Psoas muscle (tissue), 8 donors: ENCODE measurements at places on chromosomes 6 and 20. TPM values are rescaled to one million over a fixed set of nuclear protein-coding genes. Genes with fewer than 3 reads are reported as not detected.

- DNase-seq: no peak
- H3K4me3 ChIP-seq: no peak overlapping the region
- no peaks in the 10 kb centered on the region for H3K27me3 ChIP-seq
Measured at GRCh38 chr6:65014006-65014405, 693.0 kb downstream of the EYS start.

DNA sequence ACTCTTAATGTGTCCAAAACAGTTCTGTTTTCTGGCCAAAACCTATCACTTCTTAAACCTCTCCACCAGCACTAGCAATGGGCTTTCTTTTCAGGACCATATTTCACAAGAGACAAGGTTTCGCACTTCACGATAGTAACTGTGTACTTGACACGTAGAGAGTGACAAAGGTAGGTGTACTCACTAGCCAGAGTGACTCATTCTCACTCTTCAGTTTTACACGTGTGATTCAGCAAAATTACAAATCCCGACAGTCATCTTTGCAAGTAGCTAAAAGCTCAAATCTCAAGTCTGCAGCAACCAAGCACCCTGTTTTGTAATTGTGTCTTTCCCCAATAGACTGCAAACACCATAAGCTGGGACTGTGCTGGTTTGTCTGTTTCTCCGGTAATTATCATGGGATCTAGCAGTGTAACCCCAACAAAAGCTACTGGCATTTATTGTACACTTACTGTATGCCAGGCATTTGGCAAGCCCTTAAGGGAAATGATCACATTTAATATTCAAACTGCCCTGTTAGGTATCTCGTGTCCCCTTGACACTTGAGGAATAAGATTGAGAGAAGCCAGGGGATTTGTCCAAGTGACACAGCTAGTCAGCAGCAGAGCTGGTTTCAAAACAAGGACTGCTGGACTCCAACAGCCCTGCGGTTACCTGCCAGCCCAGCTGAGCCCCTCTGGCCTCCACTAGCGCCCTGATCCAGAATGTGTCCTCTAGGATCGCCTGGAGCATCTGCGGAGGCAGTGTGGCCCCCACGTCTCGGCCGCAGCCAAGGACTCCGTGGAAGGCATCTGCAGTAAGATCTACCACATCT lies 9.9 kb downstream of the PCIF1 start:
- peaks cover 100% of the 10 kb centered on the region for H3K36me3 ChIP-seq
- no peak for DNase-seq
- peaks cover 27% of the 10 kb centered on the region for H3K4me1 ChIP-seq
- H3K27me3 ChIP-seq: no peaks in the 10 kb centered on the region

GRCh38 chr6:44411141-44411540 lies 23.6 kb downstream of the CDC5L start:
- H3K4me1 ChIP-seq: peaks cover 17% of the 10 kb centered on the region
- H3K36me3 ChIP-seq: peaks cover 9% of the 10 kb centered on the region
- no peak overlapping the region for H3K27ac ChIP-seq
- DNase-seq: no peak
- no peak overlapping the region for H3K4me3 ChIP-seq
- no peaks in the 10 kb centered on the region for H3K27me3 ChIP-seq

DNA sequence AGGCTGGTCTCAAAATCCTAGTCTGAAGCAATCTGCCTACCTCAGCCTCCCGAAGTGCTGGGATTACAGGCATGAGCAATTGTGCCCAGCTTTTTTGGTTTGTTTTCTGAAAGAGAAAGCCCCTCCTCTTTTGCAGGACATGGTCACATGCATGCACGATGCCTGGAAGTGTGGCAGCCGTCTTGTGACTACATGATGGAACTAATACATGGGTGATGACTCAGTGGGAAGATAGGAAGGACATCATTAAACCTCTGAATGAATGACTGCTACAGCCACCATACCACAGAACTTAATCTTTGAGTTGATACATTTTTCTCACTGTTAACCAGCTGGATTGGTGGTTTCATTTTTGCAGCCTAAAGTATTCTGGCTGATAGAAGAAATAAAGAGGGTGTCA lies 13.4 kb upstream of the CTNNBL1 start:
- H3K4me1 ChIP-seq: no peaks in the 10 kb centered on the region
- H3K36me3 ChIP-seq: no peaks in the 10 kb centered on the region
- H3K27me3 ChIP-seq: peaks cover 1% of the 10 kb centered on the region
- no peak overlapping the region for H3K4me3 ChIP-seq

GRCh38 chr6:106959985-106960384 lies 14.5 kb downstream of the CD24 start:
- H3K36me3 ChIP-seq: no peaks in the 10 kb centered on the region
- DNase-seq: no peak
- no peak overlapping the region for H3K4me3 ChIP-seq
- no peak overlapping the region for H3K27ac ChIP-seq
- no peaks in the 10 kb centered on the region for H3K4me1 ChIP-seq
- H3K27me3 ChIP-seq: no peaks in the 10 kb centered on the region

GRCh38 chr6:55969526-55969925 lies 94.1 kb upstream of the BMP5 start:
- no peak overlapping the region for H3K27ac ChIP-seq
- H3K27me3 ChIP-seq: no peaks in the 10 kb centered on the region
- DNase-seq: no peak
- H3K4me3 ChIP-seq: no peak overlapping the region

- no peaks in the 10 kb centered on the region for H3K4me1 ChIP-seq
- H3K36me3 ChIP-seq: no peaks in the 10 kb centered on the region
- peaks cover 4% of the 10 kb centered on the region for H3K27me3 ChIP-seq
- H3K4me3 ChIP-seq: no peak overlapping the region
Measured at GRCh38 chr20:22861990-22862389, 173.1 kb upstream of the SSTR4 start.

- no peak overlapping the region for H3K27ac ChIP-seq
- no peaks in the 10 kb centered on the region for H3K36me3 ChIP-seq
- no peaks in the 10 kb centered on the region for H3K4me1 ChIP-seq
- no peak for DNase-seq
Measured at GRCh38 chr6:113464536-113464935, 392.6 kb upstream of the MARCKS start.

DNA sequence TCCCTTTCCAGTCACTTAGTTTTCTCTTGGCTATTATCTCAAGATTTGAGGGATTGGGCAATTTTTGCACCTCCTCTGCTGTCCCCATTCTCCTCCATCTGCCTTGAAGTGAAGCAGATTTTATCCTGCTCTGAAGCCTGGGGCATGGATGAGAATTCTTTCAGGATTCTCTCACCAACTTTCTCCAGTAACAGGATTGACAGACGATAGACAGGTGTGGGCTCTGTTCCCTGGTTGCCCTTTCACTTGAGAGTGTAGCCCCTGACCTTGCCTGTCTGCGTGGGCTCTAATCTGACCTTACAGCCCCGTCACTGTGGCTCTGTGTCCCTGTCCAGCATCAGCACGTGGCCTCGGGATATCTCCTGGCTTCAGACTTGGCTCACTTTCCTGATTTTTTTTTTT lies 27.1 kb downstream of the CDYL start:
- no peaks in the 10 kb centered on the region for H3K36me3 ChIP-seq
- H3K4me3 ChIP-seq: no peak overlapping the region
- no peak overlapping the region for H3K27ac ChIP-seq
- DNase-seq: no peak
- peaks cover 39% of the 10 kb centered on the region for H3K4me1 ChIP-seq

GRCh38 chr6:130473886-130474285 lies 108.1 kb downstream of the TMEM200A start:
- no peak overlapping the region for H3K27ac ChIP-seq
- H3K36me3 ChIP-seq: no peaks in the 10 kb centered on the region
- no peak overlapping the region for H3K4me3 ChIP-seq
- no peak for DNase-seq
- no peaks in the 10 kb centered on the region for H3K4me1 ChIP-seq

DNA sequence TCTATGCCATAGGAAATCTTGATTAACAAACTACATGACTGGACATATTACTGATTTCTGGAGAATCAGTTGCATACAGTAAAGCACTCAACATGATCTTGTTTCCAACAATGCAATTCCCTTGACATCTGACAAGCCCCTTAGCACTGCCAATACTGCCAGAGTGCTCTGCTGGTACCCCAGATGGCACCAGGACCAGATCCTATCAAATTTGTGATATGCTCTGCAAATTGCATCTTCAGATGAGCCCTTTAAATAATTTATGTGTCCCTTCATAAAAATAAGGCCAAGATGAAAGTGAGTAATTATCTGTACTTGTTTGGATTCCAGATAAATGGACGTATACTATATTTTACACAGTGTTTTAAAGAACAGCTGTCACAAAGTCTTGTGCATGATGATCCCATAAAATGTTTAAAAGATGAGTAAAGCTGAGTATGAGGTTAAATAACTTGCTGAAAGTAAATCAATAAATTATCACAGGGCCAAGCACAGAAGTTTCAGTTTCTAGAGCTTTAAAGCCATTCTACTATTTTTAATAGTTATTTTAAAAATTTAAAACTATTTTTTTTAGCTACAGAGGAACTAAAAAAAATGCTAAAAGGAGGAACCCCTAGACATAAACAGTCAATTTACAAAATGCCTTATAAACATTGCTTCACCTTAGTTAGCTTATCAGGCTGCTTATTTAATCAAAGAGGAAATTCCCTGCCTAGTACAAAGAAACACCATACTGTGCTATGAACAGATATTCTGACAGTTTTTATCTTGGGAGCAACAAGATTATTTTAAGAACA lies 42.1 kb downstream of the NUDT3 start:
- H3K27ac ChIP-seq: peak overlapping the region; percentile 38
- no peak overlapping the region for H3K4me3 ChIP-seq
- H3K27me3 ChIP-seq: no peaks in the 10 kb centered on the region
- no peaks in the 10 kb centered on the region for H3K36me3 ChIP-seq
- DNase-seq: no peak

DNA sequence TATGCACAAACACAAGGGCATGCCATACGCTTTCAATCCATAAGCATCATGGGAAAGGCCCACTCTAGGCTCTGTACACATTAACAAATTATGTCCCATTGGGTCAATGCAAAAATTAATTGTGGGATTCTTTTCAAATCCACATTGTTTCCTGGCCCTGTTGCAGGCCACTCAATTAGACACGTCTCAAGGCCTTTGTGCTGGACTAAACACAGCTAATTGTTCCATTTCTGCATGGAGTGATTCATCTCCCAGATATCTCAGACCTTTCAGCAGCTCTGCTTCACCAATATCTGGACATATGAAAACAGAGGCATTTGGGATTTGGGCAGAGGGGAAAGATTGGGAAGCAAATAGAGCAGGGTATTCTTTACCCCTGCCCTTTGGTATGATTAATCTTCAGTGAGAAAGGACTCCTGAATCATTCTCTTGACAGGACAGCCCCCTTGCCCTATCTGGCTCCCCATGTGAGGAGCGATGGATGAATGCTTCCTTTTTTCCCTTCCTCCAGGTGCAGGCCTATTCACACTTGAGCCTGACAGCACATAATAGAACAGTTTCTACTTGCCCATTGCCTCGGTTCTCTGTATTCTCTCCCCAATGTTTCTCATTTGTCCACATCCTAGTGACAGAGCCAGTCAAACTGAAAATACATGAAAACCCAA lies 547.6 kb downstream of the HAO1 start:
- H3K27me3 ChIP-seq: no peaks in the 10 kb centered on the region
- H3K27ac ChIP-seq: no peak overlapping the region
- H3K36me3 ChIP-seq: no peaks in the 10 kb centered on the region
- H3K4me1 ChIP-seq: no peaks in the 10 kb centered on the region

DNA sequence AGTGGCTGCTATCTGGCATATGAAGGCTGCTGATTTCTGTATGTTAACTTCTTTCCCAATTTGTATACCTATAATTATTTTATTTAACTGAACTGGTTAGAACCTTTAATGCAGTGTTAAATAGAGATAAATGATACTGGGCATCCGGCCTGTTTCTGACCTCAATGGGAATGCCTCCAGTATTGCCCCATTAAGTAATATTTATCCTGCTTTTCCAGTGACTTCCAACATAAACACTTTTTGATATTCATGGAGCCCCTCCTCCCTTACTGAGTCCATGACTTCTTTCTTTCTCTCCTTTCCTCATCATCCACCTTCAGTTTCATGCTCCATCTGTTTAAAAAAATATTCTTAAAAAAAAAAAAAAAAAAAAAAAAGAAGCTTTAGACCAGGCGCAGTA lies 8.8 kb downstream of the TRIM27 start:
- H3K4me1 ChIP-seq: no peaks in the 10 kb centered on the region
- H3K27ac ChIP-seq: no peak overlapping the region
- H3K27me3 ChIP-seq: no peaks in the 10 kb centered on the region
- no peak for DNase-seq
- peaks cover 100% of the 10 kb centered on the region for H3K36me3 ChIP-seq

DNA sequence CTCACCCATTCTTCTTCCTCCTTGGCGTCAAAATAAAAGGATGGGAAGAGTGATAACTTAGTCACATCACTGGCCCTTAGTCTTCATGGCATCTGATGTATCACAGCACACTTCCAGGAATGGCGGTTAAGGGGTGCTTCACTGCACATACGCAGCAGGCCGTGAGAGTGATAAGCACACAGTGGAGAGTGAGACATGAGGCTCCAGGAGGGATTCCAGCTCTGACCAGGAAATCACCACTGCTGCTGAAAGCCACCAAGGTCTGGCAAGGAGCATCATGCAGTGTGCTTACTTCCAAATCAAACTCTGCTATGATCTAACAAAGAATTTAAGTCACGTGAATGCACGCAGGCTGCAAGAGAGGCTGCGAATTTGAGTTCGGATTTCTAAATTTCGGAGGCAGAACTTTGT lies 62.4 kb downstream of the ARID1B start:
- peak overlapping the region; percentile 47 for H3K27ac ChIP-seq
- peak; percentile 36 for DNase-seq
- no peaks in the 10 kb centered on the region for H3K27me3 ChIP-seq
- H3K4me1 ChIP-seq: peaks cover 65% of the 10 kb centered on the region
- H3K36me3 ChIP-seq: no peaks in the 10 kb centered on the region

- H3K27me3 ChIP-seq: no peaks in the 10 kb centered on the region
- no peaks in the 10 kb centered on the region for H3K36me3 ChIP-seq
- no peak for DNase-seq
- H3K27ac ChIP-seq: no peak overlapping the region
- no peaks in the 10 kb centered on the region for H3K4me1 ChIP-seq
Measured at GRCh38 chr6:22110061-22110460, 186.8 kb downstream of the PRL start.

- no peak for DNase-seq
- H3K27me3 ChIP-seq: no peaks in the 10 kb centered on the region
- no peaks in the 10 kb centered on the region for H3K36me3 ChIP-seq
- no peak overlapping the region for H3K27ac ChIP-seq
- no peak overlapping the region for H3K4me3 ChIP-seq
Measured at GRCh38 chr20:12311094-12311865, 393.6 kb downstream of the BTBD3 start.

DNA sequence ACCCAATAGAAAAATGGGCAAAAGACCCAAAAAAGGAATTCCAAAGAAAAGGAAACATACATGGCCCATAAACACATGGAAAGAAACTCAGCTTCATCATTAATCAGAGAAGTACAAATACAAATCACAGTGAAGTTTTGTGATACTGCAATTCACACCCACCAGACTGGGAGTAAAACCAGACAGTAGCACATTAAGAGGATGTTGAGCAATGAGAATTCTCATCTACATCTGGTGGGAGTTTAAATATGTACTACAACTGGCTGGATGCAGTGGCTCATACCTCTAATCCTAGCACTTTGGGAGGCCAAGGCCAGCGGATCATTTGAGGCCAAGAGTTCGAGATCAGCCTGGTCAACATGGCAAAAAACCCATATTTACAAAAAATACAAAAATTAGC lies 125.7 kb upstream of the PHACTR1 start:
- no peaks in the 10 kb centered on the region for H3K36me3 ChIP-seq
- H3K4me1 ChIP-seq: no peaks in the 10 kb centered on the region
- no peak overlapping the region for H3K4me3 ChIP-seq
- DNase-seq: no peak
- H3K27ac ChIP-seq: no peak overlapping the region

The ARMH2 gene
- total RNA-seq: not detected

The SAMD3 gene
- 0.17 TPM for total RNA-seq

The RCAN2 gene
- 13.2 TPM for total RNA-seq

The IL17F gene
- total RNA-seq: not detected

The OTOR gene
- total RNA-seq: not detected

The ANKRD66 gene
- not detected for total RNA-seq

The OVOL2 gene
- not detected for total RNA-seq

The MUC22 gene
- total RNA-seq: 0.09 TPM

The CST5 gene
- total RNA-seq: not detected

The BPIFB1 gene
- total RNA-seq: not detected
